ENCODE measurements at places on chromosomes 7 and 10.
A peak's percentile ranks its signal among the peaks of the same experiment; 100 is the strongest.

- no peak for DNase-seq
Observed at GRCh38 chr7:110307776-110308175, 783.2 kb upstream of the LRRN3 start.

GRCh38 chr10:121080281-121080891 lies 229.2 kb downstream of the WDR11 start:
- DNase-seq = peak; percentile 95

- DNase-seq = no peak
Observed at GRCh38 chr10:119491966-119492757, 50.4 kb downstream of the RGS10 start.

DNA sequence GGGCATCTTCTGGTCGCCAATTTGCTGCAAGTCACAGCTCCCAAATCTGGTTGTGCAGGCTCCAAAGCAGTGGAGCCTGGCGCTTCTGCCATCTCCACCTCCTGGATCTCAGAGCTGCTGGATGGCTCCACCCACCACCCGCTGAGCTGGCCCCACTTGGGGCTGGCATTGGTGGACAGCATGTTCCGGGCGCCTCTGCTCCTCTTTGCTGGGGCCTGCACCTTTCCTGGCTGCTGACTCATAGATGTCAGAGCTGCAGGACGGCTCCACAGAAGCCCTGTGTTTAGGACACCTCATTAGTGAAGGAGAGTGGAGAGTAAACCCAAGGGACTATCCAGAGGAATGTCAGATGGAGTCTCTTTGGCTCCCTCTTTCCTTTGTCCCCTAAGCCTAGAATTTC lies 27.4 kb downstream of the MAPK8 start:
- no peak for DNase-seq

- no peak for DNase-seq
Observed at GRCh38 chr7:107186240-107186639, 17.4 kb downstream of the HBP1 start.

DNA sequence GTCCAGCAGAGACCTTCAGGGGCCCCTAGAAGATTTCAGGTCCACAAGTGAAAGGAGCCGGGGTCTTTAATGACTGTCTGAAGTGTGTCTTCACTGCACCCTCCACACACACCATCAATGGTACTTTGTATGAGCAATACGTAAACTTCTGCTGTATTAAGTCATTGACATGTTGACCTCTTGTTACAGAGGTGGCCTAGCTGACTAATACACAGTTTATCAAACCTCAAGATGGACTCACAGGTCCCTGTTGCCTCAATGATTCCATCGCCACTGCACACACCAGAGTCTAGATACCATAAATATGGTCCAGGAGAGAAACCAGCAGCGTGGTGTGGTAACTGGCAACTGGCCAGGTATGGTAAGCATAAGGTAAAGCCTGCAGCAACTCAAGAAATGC lies 19.5 kb downstream of the KCNMA1 start:
- DNase-seq = no peak

GRCh38 chr10:22372917-22373316 lies 27.6 kb downstream of the SPAG6 start:
- peak; percentile 38 for DNase-seq

DNA sequence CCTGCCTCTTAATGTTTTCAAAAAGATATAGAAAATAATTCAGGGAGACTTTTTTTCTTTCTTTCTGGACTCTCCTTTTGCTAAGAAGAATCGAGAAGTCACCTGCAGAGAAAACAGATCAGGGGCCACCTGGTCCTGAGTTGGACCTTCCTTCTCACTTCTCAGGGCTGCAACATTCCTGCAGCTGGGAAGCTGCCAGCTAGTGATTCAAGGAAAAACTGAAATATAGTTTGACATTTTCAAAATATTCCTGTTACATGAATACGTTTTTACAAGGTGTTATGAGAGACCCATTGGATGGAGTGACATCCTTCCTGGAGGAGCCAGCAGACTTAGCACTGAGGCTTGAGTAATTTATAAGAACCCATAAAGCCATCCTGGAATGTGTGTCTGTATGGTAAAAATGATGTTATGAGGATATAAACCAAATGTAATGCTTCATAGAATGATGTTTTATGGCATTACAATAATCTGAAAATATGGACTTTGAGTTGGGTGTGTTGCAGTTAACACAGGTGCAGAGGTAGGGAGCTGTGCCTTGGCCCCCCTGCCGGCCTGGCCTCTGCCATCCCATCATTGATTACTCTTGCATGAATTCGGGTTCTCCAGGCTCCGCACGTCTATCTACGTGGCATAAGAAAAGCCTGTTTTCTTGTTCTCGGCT lies 149.7 kb downstream of the PAXIP1 start:
- no peak for DNase-seq

DNA sequence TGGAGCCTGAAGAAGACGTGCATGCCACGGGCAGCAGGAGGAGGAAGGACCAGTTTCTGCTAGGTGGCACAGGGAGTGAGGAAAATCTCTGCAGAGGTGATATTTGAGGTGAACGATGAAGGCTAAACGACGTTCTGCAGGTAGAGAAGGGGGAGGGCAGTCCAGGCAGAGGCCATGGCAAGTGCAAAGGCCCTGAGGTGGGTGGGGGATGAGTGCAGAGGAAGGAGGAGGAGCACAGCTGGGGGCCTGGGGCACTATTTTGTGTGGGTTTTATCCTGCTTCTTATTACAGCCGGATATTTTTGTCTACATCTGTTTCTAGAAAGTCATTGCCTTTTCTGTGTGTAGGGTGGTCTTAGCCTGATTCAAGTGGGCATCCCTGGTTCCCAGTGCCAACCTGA lies 57.6 kb downstream of the GOLGA7B start:
- no peak for DNase-seq

DNA sequence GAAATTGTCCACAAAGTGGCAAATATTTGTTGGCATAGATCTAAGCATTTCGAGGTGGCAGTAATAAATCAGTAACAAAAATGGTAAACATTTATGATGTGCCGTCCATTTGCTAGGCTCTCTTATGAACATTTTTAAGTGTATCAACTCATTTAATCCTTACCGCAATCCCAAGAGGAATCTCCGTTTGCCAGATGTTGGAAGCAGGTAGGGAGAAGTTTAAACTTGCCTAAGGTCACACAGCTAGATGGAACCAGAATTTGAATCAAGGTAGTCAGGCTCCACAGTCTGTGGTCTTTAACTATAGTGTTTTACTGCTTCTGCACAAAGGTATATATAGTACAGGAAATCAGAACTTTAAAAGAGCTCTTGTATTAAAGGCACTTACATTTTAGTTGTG lies 2.6 kb downstream of the MKLN1 start:
- DNase-seq = no peak

- no peak for DNase-seq
Observed at GRCh38 chr7:127927348-127927696, 103.9 kb downstream of the LRRC4 start.

DNA sequence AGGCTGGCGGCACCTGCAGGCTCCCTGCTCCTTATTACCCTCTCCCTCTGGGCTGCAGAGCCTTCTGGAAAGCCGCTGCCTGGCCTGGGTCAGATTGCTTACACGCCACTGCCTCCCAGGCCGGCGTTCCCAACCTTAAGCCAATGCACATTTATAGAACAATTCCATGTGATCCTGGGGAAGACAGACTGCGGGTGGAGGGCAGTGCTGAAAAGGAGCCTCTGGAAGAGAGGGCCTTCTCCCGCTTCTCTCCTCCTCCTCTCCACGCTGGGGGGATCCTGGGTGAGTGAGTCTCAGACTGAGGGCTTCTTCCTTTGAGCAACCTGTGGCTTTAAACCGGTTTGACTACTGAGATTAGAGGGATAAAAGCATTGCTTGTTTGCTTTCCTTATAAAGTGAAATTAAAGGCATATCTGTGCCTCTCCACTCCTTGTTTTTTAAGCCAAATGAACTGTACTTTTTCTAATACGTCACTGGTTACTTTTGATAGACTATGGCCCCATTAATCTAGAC lies 5.5 kb downstream of the TACC2 start:
- no peak for DNase-seq

DNA sequence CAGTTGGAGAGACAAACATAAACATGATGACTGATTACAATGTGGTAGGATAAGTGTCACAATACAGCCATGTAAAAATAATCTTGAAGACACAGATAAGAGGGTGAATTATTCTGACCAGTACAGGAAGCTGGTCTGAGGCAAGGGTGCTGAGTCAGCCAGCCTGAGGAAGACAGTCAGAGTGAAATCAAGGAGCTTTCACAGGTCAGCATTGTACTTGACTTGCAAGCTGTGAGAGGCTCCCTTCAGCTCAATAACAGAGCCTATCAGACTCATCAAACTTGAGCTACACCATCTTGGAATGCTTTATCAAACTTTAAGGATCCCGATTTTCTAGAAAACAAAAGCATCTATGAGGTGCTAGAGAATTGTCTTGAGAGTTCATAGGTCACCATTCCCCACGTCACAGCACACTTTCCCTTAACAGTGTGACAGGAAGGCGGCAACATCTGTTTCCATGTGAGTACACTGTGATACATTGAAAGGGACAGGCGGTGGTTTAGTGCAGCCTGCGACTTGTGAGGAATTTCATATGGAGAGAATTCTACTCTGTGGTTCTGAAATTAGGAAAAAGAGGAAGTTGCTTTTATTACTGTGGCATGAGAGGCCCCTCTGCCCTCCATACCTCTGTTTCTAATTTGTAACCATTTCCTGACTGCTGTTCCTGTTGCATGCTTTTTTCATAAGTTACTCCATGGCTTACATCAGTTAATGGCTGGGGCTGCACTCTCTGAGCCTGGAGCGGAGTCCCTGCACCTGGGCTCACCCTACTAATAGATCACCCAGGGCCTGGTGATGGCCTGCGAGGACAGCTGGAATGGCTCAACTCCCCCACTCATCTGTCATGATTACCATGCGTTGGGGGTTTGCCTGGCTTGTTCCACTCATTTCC lies 417.1 kb downstream of the SUGCT start:
- DNase-seq = no peak

GRCh38 chr10:69588358-69588757 lies 15.1 kb upstream of the NEUROG3 start:
- no peak for DNase-seq

DNA sequence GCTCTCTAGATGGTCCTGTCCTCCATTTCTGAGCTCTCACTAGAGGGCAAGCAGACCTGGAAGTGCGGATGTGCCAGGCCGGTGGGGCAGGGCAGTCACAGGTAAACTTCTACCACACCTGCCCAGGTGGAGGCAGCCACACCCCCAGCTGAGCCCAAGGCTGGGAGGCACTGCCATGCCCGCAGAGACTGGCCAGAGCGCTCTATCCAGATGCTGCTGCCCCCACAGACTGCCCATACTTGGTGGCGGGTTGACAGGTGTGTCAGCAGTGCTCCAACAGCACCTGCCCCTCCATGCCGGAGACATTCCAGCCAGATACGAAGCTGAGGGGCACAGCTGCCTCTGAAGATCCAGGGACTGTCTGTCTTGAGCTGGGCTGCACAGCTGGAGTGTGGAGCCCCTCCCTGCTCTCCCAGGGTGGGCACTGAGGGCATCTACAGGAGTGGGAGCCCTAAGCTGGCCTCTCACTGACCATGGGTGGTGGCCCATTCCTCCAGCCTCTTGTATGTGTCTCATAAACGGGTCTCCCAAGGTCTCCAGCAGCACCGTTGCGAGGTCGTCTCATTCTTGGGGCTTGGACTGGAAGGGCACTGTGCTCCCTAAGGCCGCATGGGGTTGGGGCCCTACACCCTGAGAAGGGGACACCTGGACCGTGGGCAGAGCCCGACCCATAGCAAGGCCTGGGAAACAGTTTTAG lies 38.2 kb upstream of the PPIF start:
- no peak for DNase-seq

- no peak for DNase-seq
Observed at GRCh38 chr7:94061326-94061725, 57.2 kb upstream of the BET1 start.

GRCh38 chr10:3077940-3078630 lies 10.7 kb downstream of the PFKP start:
- DNase-seq = no peak

DNA sequence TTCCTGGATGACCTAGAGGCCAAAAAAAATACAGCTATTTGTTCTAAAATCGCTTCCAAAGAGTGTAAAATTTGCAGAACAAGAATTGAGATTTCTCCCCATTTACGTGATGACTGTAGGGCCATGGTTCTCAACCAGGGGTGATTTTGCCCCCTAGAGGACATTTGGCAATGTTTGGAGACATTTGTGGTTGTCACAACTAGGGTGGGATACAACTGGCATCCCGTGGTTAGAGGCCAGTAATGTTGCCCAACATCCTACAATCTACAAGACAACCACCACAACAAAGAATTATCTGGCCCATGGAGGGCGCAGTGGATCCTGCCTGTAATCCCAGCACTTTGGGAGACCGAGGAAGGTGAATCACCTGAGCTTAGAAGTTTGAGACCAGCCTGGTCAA lies 22.8 kb upstream of the MALSU1 start:
- DNase-seq = no peak

DNA sequence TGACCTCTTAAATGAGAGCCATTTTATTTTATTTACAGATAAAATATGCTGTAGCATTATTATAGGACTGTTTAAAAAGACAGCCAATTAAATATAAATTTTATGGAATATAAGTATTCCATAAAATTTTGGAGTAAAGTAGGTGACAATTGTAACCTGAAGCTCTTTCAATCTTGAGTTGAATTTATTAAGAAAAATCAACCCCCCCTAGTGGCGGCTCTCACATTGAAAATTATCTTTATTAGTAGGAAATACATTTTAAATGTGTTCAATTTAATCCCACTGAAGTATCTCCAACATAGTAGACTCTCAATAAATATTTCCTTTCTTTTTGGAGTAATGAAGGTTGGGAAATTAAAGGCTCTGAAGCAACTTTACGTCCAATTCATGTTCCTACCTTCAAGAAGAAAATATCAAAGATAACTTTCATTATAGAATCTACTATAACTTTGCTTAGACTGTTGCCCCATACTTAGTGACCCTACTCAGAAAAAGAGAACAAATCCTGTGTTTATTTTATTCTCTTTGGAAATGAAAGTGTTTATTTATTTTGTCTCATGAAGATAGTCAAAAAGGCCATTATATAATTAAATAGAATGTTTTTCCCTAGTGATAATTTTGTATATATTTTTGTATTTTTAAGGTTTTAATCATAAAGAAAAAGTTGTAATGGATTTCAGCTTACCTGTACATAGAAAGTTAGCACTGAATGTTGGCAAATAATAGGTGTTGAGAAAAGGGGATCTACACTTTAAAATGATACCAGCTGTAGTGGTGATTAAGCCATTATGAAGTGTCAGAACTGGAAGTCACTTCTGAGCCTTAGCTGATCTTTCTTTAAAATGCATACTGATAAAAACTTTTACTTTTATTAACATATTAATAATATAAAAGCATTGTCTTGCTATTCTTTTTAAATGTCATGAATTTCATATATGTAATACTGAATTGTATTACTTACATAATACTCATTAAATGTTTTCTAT lies 3.3 kb downstream of the AHR start:
- DNase-seq = peak; percentile 32

- DNase-seq = no peak
Observed at GRCh38 chr10:114783686-114784085, 37.9 kb upstream of the FHIP2A start.

GRCh38 chr7:12518920-12519681 lies 51.4 kb upstream of the SCIN start:
- peak; percentile 10 for DNase-seq

DNA sequence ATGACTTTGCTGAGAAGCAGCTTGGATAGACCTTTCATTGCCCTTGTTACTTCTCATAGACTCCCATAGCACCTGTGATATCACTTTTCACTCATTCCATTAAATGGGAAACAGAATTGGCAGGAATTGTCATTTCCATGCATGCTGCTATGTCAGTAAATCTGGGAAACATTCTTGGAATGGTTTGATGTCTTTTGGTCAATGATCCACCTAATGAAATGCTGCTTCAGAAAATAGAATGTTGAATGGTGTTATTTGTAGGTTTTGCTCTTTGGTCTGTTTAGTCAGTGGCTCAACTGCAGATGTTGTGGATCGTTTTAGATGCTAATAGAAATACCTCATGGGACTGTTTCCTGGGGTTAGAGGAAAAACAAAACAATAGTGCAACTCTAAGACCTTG lies 127.8 kb downstream of the PLPP4 start:
- DNase-seq = no peak

Measured in NCI-H446 (cell line).